ENCODE measurements at places on chromosomes 3 and 15.

GRCh38 chr3:15342945-15343344 lies 10.6 kb upstream of the SH3BP5 start:
- no peak for DNase-seq

DNA sequence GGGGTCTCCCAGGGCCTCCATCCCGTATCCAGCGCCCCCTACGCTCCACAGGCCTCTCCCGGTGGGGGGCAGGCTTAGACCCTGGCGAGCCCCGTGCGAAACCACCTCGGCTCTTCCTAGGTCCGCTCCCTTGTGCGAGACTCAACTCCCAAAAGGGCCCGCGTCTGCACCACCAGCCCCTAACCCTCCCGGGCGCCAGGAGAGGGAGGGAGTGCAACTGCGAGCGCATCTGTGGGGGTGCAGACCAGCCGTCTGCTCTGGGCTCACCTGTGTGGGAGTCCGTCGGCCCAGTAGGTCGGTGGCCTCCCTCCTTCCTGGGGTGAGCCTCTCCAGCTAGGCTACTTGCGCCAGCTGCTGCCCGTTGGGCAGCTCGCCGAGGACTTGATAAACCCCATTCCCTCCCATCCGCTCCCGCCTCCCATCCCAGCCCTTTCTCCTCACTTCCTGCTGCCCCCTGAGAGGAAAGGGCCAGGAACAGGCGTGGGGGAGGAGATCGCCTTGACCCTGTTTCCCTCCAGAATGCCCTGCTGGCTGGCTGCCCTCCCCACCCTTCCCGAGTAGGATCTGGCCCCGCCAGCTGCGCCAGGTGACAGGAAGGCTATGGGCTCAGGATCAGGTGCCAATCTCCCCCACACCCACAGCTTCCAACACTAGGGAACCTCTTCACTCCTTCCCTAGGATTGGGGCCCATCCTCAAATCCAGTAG lies at the start of gene HYAL2:
Gene HYAL2, minus strand, starts transcription at position 360 of the 706 bp plus-strand sequence. CDS start 2,256 bp downstream, outside the sequence.
- no peak for DNase-seq

- no peak for DNase-seq
Observed at GRCh38 chr3:59920822-59921221, 871.0 kb upstream of the CFAP20DC start.

- DNase-seq, result no peak
Observed at GRCh38 chr3:132784502-132785025, 62.4 kb upstream of the NPHP3 start.

DNA sequence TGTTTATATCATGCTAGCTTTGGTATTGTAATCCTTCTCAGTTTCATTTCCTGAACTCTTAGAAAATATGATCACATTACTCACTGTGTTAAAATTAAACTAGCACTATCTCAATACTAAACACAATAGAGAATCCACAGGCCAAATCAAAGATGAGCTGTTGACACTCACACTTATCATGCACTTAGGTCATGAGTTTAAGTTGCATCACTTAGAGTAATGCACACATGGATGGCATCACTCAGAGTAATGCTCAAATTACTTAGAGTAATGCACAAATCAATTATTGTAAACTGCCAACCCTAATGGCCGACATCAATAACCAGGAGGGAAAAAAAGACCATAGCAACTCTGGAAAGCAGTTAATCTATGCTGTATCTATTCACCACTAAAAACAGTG lies 40.0 kb upstream of the MCF2L2 start:
- no peak for DNase-seq

- no peak for DNase-seq
Observed at GRCh38 chr15:68436680-68437079, 4.7 kb upstream of the ITGA11 start.

DNA sequence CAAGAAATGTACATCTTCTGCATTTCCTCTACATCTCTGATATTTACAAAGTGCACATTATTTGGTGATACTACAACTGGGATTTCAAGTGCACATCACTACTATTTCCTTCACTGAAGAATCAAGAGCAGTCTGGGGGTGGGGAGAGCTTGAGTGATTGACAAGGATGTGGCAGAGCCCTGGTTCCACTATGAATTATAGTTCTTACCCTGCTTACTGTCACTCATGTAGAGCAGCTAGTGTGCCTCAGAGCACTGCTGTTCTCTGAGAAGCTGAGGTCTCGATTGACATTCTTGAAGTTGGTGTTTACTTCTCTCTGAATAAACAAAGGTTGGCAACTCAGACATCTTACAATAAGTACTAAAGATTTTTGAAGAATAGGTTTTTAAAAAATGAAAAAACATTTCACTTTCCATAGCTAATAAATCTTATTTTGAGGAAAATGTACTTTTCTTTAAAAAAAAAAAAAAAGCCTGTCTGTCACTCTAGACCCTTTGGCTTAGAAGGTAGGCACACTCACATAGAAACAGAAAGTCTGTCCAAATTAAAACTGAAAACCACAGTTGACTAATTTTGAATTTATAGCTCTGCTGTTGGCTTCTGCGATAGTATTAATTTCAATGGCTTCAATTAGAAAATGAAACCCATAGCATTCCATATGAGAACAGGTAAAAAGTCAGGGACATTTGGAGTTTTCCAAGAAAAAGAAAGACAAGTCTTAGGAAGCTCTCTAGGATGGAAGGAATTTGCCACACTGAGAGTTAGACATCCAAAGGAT lies 5.6 kb downstream of the GREM1 start:
- DNase-seq, result no peak

GRCh38 chr15:80155001-80155377 lies 2.2 kb downstream of the FAH start:
- no peak for DNase-seq

GRCh38 chr3:160402221-160403027 lies 3.0 kb downstream of the SMC4 start:
- no peak for DNase-seq

DNA sequence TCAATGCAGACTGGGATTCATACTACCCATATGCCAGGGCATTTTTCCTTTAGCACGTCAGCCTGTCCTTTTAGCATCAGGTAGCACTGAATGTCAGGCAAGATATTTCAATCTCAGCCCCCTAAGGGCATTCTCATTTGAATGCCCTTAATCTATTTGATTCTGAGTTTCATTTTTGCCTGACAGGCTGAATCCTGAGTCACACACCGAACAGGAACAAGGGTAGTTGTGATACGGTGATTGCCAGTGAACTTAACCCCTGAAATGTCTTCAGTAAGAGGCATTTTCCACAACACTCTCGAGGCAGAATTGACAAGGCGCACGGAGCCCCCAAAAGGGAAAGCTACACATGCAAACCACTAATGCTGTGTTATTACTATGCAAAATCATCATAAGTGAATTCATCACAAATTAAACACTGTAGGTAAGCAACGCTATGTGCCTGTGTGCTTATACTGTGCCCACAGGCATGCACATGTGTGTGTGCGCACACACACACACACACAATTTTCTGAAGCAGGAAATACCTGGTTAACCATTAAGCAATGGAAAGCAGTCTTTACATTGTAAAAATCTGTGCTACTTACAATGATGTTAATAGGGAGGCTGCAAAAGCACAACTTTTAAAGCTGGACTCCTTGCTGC lies 130.4 kb downstream of the ZNF385D start:
- no peak for DNase-seq

DNA sequence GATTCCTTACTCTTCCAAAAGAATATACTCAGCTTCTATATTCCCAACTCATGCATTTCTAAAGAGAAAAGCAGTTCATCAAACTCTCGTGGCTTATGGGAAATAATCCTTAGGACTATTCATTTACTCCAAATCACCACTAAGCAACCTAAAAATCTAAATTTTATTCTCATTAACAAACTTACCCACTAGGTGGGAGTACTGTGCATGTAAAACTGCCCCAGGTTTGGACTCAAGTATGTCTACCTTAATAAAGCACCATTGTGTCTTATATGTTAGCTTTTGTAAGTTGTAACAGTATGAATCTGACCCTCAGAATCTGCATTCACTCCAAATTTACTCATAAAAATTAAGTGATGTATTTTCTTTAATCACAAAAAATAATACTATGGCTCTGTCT lies 25.3 kb downstream of the RAD18 start:
- no peak for DNase-seq

- no peak for DNase-seq
Observed at GRCh38 chr3:116821371-116821770, 111.8 kb downstream of the TUSC7 start.

- DNase-seq, result no peak
Observed at GRCh38 chr3:66808891-66809594, 189.1 kb upstream of the KBTBD8 start.

DNA sequence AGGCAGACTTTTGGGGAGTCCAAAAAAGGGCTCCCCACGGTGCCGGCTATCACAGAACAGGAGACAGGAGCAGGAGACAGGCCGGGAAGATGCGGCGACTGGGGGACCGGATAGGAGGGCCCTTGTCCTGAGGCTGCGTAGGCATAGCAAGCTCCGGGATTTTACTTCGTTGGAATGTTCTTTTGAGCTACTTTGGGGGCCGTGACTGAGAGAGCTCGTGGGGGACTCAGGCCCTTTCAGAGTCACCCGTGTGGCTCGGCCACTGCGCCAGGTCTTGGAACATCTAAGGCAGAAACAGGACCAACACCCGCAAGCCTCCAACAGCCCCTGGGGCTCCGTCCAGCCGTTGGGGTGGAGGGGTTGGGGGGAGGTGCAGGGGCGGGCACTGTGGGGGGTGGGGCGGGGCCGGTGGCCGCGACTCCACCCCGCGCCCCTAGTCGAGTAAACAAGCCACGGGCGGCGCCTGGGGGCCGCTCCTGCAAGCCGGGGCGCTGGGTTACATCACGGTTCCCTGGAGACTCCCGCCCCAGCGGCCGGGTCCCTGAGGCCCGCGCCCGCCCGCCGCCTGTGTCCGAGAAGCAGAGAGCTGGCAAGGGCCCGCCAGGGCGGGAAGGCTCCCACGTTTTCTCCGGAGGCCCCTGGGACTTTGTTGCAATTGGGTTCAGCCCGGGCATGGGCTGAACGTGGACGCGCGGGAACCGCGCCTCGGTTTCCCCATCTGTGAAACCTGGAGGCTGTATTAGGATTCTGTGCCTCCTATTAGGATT lies 23.3 kb upstream of the C15orf39 start:
- DNase-seq, result no peak

DNA sequence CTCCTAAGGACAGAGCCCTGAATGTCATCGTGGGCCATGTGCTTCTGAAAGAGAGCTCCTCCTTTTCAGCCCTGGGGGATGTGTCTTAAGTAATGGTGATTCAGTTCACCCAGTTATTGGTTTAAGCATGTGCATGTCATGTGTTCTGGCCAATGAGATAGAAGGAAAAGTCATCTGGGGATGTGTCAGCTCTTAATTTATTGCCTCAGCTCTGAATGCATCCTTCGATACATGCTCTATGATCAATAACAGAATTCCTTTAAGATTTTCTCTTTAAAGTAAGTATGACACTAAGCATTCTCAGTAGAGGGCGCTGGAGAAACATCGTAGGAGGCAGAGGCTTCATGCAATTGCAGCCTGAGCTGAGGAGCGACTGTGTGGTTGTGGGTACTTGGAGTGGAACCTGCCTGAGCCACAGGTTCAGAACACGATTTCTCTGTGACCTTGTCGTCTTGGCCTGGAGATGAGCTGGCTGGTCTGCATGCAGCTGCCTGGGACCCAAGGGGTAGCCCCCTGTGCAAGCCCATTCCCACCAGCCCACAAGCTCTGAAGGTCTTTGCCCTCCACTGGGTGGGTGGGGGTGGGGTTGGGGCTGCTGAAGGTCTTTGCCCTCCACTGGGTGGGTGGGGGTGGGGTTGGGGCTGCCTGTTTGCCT lies 69.5 kb downstream of the C3orf38 start:
- peak; percentile 27 for DNase-seq

- DNase-seq, result no peak
Observed at GRCh38 chr15:51732646-51733045, 4.8 kb downstream of the LYSMD2 start.

DNA sequence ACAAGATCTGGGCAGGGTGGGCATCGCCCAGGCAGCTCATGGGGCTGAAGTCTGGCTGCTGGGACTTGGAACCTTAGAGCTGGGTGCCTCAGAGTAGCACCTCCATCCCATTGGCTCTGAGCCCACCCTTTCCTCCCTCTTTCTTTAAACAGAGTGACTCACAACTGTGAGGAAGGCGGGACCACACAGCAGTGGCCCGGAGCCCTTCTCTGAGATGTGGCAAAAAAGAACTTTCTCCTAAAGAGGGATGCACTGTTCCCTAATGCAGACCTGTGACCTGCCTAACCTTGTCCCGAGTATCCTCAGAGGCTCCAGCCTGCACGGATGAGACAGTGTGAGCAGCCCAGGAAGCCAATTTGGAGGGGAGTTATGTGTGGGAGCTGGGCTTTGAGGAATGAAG lies 23.6 kb downstream of the PRR20G start:
- DNase-seq, result no peak

DNA sequence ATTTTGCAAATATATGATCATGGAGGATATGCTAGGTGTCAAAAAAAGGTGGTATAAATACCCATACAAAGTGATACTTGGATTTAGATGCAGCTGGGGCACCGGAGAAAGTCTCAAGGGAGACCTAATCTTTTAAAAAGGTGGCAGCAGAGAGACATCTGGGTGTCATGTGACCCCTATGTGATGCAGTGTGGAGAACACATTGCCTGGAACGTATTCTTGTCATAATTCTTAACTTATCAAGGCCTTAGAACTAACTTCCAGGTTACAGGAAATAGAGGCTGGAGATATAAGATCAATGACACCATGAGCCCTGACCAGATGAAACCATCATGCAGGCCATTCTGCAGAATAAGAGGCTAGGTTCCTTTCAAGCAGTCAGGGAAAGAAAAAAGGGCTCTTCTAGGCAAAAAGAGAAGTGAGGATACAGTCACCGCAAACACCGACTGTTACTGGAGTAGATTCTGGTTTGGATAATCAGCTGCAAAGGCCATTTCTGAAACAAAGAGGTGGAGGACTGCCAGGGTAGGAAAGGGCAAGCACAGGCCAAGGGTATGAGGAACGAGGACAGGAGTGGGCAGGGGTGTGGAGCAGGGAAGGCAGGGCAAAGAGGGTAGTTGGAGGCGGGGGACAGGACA lies 100.6 kb downstream of the OXNAD1 start:
- no peak for DNase-seq

- no peak for DNase-seq
Observed at GRCh38 chr3:187685948-187686347, 15.8 kb upstream of the SST start.

GRCh38 chr15:22806664-22807063 lies 20.2 kb downstream of the NIPA1 start:
- no peak for DNase-seq

DNA sequence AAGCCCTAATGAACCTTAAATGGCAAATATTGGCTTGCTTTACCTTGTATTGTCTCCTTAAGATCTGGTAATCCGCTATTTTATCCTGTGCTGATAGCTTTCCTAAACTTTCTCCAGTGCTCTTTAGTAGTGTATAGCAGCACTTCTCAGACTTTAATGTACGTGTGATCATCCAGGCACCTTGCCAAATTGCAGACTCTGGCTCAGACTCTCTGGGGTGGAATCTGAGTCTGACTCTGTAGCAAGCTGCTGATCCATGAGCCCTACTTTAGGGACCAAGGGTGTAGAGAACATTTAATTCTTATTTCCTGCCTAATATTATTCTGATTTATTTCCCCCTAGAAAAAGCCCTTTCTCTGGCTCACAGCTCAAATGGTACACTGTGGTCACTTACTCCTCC lies 518.8 kb upstream of the ZNF385D start:
- no peak for DNase-seq
